ENCODE measurements at places on chromosomes 2 and 18.

DNA sequence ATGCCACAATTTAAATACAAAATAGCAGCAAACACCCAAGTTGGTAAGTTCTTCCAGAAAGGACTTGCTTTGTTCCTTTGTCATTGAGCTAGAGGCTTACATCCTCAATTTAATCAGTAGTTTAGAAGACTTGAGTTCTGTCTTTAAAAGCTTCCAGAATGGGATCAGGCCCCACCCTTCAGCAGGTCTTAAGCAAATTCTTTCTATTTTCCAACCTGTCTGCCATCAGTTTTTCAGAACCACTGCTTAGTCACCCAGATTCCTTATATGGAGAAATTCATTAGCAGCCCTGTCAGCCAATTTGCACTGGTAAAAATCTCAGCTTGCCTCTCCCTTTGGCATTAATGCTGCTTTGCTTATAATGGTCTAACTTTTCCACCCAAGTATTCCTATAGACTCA lies 263.6 kb upstream of the HNMT start:
- no peak for DNase-seq

DNA sequence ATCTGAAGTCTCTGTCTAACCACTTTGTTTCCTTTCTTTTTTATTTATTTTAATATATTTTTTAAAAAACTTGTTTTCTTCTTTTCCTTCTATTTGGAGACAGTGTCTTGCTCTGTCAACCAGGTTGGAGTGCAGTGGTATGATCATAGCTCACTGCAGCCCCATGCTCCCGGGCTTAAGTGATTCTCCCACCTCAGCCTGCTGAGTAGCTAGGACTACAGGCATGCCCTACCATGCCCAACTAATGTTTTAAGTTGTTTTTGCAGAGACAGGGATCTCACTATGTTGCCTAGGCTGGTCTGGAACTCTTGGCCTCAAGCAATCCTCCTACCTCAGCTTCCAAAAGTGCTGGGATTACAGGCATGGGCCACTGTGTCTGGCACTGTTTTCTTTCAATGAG lies 81.1 kb upstream of the TLK1 start:
- DNase-seq, result no peak

GRCh38 chr2:174054926-174055325 lies 89.8 kb upstream of the SP3 start:
- no peak for DNase-seq

- no peak for DNase-seq
These were observed 108.8 kb upstream of the ITGB6 start for GRCh38 chr2:160308915-160309314.

- DNase-seq, result no peak
These were observed 337.7 kb downstream of the ALK start for GRCh38 chr2:29583548-29584156.

DNA sequence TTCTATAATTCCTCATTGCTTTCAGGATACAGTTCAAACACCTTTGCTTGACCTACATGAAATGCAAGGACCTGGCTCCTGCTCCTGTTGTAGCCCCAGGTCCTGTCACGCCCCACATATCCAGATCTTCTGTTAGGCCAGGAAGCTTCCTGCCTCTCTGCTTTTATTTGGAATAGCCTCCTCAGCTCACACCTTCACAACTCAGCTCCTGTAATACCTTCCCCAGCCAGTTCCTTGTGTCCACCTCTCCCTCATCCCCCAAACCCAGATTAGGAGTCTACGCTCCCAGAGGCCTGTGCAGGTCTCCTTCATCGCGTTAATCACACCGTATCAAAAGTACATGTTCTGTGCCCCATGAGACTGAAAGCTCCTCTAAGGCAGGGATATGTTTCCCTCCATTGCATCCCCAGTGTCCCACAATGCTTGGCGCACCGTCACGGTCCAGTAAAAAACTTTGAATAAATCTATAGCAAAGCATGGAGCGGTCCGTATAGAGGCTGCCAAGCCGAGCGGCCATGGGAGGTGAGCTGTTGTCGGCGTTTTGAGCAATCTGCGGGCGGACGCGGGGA lies 371 bp downstream of the MDH1B start:
- no peak for DNase-seq

- DNase-seq, result peak; percentile 89
These were observed 298.4 kb downstream of the LPIN1 start for GRCh38 chr2:12044857-12045256.

DNA sequence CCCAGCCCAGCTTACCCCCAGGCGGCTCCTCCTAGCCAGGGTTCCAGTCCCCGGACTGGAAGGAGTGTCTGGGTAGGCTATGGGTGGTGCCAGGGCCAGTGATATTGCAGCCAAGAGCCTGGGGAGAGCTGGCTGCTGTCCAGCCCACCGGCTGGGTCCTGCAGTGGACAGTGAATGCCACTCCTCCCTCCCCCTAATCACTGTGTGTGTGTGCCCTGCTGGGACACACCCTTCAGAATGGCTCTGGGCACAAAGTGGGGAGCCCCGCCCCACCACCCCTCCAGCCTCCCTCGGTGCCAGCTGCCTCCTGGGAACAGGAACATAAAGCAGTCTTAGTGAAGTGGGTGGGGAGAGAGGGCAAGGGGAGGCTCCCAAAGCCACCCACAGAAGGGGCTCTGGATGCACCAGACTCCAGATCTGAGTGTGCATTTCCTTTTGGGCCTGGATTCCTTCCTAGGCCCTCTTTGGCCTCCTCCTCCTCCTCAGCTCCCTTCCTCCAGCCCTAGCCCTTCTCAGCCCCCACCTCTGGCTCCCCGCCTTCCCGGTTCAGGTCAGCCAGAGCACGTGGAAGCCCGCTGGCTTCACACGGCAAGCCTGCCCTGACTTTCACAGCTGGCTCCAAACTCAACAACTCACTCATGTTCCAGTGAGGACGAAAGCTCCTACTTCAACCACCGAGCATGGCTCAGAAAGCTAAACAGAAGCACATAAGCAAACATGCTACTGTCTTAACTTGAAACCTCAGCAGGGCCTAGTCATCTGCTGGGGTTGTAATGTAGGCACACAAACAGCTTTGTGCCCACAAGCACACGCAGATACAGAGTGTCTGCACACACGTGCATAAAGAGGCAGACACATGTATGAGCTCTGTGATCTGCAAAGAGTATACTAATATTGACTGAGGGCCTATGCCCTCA lies 209.2 kb upstream of the SMAD2 start:
- DNase-seq, result no peak

All from T-helper 2 cell (primary cell).